ENCODE measurements at places on chromosomes 12 and 14.

DNA sequence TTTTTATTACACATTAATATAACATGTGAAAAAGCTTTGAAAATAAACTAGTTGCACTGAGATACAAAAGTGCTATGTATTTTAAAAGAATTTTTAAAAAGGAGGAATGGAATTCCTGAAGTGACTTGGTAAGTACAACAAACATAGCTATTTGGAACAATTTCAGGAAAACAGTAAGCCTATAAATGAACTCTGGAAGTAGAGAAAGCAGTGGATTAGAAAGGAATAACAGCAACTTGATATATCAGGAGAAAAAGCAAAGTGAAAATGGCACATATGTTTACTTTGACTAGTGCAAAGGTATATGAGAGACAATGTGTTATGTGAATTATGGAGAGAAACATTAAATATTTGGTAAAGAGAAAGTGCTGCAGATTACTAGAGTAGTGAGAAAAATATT lies 811.7 kb downstream of the C12orf50 start:
- DNase-seq: no peak

DNA sequence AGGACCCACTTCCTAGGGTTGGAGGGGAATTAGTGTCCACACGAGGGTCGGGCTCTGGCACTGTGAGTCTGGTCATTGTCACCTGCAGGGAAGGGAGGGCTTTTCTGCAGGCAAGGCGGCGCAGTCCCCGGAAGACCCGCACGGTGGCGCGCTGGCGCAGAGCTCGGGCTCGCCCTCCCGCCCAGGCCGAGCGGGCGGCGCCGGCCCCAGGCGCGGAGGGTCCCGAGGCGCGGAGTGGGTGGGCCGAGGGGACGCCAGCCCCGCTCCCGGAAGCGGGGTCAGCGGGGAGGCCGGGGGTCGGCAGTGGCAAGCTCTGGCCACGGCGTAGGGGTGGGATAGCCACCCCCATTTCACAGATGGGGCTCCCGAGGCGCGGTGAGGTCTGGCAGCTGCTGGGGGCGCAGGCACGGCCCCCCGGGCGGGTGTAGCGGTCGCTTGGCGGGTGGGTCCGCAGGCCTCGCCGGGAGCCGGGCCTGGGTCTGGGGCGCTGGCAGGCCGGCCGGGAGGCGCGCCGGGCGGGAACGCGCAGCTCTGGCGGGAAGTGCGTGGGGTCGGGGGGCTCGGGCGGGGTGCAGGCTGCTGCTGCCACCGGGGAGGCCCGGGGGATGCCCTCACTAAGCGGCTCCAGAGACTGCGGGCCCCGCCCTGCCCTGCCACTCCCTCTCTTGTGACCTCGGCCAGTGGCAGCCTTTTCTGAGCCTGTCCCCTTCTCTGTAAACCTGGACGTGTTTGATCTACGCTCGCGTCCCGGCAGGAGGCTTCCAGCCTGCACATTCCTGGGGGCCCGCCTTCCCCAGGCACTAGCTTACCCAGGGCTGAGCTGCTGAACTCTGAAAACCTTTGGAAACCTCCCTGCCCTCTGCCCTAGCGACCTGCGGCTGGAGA lies 46.1 kb downstream of the CYP46A1 start:
- DNase-seq: peak; percentile 55

DNA sequence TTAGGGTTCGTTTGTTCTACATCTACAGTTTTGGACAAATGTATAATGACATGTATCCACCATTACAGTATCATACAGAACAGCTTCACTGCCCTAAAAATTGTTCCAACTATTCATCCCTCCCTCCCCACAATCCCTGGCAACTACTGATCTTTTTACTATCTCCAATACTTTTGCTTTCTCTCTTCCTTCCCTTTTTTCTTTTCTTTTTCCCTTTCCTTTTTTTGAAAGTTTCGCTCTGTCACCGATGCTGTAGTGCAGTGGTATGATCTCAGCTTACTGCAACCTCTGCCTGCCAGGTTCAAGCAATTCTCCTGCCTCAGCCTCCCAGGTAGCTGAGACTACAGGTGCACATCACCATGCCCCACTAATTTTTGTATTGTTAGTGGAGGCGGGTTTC lies 2.6 kb upstream of the ACOT4 start:
- DNase-seq: no peak

GRCh38 chr12:3035171-3035570 lies 42.0 kb upstream of the TSPAN9 start:
- DNase-seq: no peak

GRCh38 chr12:108633534-108634248 lies at the start of gene SELPLG:
TSS of gene SELPLG (minus strand) at chr12:108633894. CDS start at chr12:108624307, 9,587 bp downstream.
- peak; percentile 68 for DNase-seq

- no peak for DNase-seq
These were observed 141.9 kb downstream of the CRADD start for GRCh38 chr12:93819050-93819491.

- no peak for DNase-seq
These were observed 52.5 kb upstream of the FOXN3 start for GRCh38 chr14:89469210-89470198.

- DNase-seq: no peak
These were observed 182.4 kb downstream of the DICER1 start for GRCh38 chr14:94974893-94975292.

DNA sequence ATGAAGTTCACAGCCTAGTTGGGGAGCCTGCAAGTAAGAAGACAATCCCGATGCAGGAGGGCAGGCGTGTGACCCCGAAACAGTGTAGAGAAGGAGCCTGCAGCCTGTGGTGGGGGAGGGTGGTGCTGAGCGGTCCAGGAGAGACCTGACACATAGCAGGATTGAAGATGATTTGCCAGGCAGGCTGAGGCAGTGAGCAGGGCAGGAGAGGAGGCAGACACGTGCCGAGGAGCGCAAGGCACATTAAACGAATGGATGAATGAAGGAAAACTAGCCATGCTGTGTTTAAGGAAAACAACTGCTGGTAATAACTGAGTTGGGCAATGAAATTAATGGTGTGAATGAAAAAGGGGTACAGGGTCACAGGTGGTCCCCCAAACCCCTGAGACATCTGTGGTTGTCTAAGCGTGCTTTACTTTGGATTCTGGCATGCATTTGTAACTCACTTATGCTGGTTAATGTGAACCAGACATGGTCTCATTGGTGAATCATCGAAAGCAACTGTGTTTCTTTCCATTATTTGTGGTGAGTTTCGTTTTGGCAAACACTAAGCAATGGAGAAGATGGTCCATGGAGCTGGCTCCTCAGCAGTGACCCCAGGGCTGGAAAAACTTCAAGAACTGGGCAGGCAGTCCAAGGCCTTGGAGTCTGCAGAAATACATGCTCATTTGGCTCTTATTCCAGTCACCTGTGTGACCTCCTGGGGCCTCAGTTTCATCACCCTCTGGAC lies 96.9 kb upstream of the EVL start:
- DNase-seq: no peak

- no peak for DNase-seq
These were observed 2.4 kb upstream of the RARG start for GRCh38 chr12:53234271-53234914.

DNA sequence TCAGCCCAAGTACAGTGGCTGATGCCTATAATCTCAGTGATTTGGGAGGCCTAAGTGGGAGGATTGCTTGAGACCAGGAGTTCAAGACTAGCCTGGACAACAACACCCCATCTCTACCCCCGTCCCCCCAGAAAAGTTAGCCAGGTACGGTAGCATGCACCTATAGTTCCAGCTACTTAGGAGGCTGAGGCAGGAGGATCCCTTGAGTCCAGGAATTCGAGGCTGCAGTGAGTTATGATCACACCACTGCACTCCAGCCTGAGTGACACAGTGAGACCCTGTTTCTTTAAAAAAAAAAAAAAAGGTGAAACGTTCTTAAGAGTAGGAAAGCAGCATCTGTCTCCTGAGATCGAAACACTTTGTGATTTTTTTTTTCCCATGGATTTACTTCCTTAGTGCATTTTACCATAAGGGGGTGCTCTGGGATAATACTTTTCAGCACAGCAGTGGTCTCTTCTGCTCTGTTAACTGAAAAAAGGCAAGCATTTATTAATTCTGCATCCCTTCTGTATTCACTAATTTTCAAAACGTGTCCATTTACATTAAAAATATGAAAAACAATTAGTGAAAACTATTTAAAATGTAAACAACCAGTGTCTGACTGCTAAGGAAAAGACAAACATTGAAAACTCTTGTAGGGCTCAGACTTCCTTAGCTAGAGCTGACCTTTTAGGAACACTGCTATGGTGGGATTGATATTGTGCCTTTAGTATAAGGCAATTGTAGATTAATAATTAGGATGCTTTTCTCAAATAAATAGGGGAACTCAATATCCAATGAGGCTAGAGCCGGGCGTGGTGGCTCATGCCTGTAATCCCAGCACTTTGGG lies 31.2 kb upstream of the USP44 start:
- DNase-seq: no peak

DNA sequence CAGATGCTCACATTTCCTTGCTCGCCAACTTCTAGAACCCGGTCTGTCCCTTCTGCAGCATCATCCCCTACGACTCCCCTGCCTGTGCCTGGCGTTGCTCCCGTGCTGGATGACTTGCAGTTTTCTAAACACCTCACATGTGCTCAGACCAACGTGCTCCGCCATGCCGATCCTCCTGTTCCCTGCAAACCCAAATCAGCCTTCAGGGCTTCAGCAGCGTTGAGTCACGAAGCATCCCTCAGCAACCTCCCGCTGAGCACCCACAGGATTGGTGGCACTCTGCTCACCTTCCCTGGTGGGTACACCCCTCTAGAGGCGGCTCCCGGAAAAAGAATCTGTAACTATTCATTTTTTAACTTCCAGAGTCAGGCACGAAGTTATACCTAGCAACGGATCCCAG lies 2.8 kb upstream of the PIWIL1 start:
- no peak for DNase-seq

DNA sequence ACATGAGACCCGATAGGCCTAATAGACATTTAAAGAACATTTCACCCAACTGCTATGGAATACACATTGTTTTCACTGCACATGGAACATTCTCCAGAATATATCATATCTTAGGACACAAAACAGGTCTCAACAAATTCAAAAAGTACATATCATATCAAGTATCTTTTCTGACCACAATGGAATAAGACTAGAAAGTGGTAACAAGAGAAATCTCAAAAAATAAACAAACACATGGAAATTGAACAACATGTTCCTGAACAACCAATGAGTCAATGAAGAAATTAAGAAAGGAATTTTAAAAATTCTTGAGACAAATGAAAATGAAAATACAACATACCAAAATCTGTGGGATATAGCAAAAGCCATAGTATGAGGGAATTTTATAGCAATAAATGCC lies 208.1 kb downstream of the PTPRO start:
- DNase-seq: no peak

DNA sequence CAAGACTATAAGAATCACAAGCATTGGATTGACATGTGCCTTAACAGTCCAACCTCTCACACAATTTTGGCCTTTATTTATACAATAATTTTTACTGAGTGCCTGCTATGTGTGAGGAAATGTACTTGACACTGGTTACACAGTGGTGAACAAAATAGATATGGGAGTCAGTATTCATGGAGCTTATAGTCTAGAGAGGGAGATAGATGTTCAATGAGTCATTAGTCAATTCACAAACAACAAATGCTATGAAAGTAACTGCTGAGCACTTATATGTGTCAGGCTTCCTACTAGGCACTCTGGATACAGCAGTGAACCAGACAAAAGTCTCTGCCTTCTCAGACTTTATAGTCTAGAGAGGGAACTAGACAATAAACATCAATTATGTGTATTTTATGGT lies 3.7 kb downstream of the CFAP54 start:
- DNase-seq: no peak

DNA sequence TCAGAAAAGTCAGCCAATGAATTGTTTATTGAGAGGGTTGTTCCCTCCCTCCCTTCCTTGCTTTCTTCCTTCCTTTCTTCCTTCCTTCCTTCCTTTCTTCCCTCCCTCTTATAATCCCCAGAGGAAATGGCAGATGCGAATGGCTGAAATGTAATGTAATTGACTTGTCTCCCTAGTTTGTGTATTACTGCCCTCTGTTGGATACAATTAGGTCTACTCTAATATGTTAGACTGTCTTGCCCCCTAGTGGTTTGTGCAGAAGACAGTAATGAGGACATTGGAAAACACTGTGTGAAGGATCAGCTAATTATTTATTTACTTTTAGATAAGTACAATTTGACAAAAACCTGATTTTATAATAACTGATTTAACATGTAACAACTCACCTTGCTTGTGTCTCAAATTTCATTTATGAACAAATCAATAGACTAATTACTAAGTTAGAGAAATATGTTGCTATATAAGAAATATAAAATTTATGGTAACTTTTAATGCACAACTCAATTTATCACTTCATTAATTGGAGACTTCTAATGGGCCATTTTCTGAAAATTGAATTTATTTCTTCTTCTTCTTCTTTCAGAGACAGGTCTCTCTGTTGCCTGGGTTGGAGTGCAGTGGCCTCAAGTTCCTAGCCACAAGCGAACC lies 229.8 kb upstream of the LRIG3 start:
- DNase-seq: no peak

DNA sequence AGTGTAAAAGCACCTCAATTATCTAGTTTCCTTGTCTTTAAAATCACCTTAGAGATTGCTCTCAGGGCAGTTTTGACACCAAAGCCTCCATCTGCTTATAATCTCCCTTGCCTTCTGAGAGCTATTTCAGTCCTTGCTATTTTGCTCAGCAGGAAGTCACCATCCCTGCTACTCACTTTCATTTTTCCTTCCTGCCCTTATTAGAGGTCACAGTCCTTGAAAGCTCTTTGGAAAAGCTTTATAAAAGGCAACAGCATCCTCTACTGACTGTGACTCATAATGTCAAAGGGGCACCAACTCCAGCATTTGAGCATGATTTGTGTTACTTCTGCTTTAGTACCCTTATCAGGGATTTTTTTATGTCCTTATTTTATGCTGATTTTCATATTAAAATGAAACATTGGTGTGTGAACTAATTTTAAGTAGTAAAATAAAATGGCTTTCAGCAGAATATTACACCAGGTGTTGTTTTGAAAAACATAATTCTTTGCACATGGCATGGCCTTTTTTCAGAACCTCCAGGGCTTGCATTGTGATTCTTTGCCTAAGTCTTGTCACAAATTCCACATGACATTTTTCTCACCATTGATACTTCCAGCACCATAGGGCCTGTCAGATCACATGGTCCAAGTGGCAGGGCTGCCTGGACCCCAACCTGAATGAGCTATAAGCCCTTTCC lies 213.0 kb downstream of the ADAMTS20 start:
- DNase-seq: no peak

DNA sequence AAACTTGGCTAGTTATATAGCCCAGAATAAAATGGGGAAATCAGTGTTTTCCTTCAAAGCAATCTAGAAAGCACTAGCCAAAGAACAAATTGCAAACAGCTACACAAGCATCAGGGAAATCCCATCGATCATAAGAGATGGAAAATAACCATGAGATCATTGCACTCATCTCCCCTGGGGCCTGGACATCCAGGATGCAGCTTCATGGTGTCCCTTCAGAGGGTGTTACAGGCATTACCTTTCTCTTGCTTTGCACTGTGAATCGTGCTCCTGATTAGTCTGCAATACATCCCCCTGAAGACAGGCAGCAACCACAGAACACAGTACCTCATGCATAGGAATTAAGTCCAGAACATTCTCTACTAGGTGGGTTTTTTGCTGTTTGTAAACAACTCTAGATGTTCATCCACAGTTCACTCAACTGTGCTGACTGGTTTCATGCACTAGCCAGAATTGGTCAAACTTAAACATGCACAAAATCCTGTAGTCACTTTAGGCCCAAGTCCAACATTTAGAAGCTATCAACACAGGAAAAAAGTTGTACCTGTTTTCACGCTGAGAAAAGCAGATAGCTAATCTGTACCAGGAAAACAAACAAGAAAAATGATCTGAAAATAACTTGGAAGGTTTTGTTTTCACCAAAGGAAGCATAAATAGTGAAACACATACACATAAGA lies 120.1 kb downstream of the ZFP36L1 start:
- DNase-seq: no peak
